ENCODE measurements at places on chromosomes 6 and 20. TPM values are rescaled to one million over a fixed set of nuclear protein-coding genes. Genes with fewer than 3 reads are reported as not detected.

The SLC26A8 gene
- total RNA-seq = 0.87 TPM

The ZNF165 gene
- total RNA-seq = 0.29 TPM

The WFDC12 gene
- not detected for total RNA-seq

The NOX3 gene
- total RNA-seq = not detected

The TMEM217 gene
- 1.8 TPM for total RNA-seq

The RAET1L gene
- not detected for total RNA-seq

The DNAH8 gene
- total RNA-seq = 0.44 TPM

The MATN4 gene
- 0.33 TPM for total RNA-seq

The ATXN1 gene
- total RNA-seq = 37.8 TPM

The GTSF1L gene
- total RNA-seq = not detected

The CTAGE9 gene
- not detected for total RNA-seq

The TSBP1 gene
- not detected for total RNA-seq

The SRSF3 gene
- 278 TPM for total RNA-seq

The APCDD1L gene
- 17.5 TPM for total RNA-seq

The PHACTR1 gene
- 2.3 TPM for total RNA-seq

The SLC17A3 gene
- not detected for total RNA-seq

The TGM6 gene
- total RNA-seq = not detected

The BPIFB6 gene
- total RNA-seq = not detected

The RNF114 gene
- 123 TPM for total RNA-seq

The LHFPL5 gene
- not detected for total RNA-seq

The SLC13A3 gene
- total RNA-seq = 6.0 TPM

The EDN1 gene
- 0.87 TPM for total RNA-seq

The BPIFB2 gene
- total RNA-seq = not detected

The XKR7 gene
- total RNA-seq = under 0.01 TPM

The NFATC2 gene
- under 0.01 TPM for total RNA-seq

The SLC52A3 gene
- not detected for total RNA-seq

The TMEM170B gene
- 0.87 TPM for total RNA-seq

The HRH3 gene
- total RNA-seq = not detected

The FAM50B gene
- 11.9 TPM for total RNA-seq

The ATP6V1G2 gene
- 5.7 TPM for total RNA-seq

The MANEA gene
- total RNA-seq = 11.2 TPM

The MAS1 gene
- not detected for total RNA-seq

The SMIM13 gene
- 3.8 TPM for total RNA-seq

The EZR gene
- 62.2 TPM for total RNA-seq

The HM13 gene
- 65.9 TPM for total RNA-seq
